ENCODE measurements at places on chromosomes 11 and 22.

DNA sequence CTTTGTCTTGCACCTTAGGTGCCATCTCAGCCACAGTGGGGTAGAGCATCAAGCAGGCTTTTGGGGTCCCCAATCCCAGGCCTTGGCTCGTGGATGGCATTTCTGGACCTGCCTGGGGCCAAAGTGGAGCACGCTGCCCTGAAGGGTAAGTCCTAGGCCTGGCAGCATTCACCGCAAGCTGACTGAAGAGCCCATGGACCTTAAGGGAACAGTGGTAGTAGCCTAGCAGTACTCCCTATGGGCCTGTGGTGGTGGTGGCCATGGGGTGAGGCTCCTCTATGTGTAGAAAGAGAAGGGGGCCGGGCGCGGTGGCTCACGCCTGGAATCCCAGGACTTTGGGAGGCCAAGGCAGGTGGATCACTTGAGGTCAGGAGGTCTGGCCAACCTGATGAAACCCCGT lies 36.9 kb downstream of the PIWIL3 start:
- DNase-seq: no peak

DNA sequence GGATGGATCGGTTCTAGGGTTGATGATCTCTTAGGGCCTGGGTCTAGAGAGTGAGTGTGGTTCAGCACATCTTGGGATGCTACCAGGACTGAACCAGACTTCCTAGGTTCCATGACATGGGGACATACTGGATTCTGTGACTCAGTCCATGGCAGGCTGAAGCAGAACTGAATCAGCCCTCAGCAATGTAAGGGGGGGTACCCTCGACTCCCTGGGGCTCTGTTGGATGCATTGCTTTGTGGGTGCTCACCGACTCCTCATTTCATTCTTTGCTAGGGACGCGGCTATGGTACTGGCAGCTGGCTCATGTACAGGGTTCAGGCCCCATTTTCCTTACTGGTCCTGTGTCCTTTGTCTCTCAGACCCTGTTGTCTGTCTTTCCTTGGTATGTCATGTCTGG lies 733 bp upstream of the GRAMD1B start:
- DNase-seq: no peak

DNA sequence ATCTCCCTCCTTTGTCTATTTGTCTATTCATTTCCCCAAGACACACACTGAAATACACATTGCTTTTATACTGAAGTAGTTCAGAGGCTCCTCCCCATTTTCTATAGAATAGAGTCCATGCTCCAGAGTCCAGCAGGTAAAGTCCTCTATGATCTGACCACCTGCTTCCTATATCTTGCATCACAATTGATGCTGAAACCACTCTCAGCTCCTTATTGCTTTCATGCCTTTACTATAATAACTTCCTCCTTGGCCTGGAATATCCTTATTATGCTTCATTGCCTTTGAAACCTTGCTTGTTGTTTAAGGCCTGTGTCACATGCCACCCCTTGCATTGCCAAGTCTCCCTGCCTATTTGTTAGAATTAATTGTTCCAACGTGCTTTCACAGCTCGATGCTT lies 12.6 kb downstream of the OR6Q1 start:
- DNase-seq: no peak

DNA sequence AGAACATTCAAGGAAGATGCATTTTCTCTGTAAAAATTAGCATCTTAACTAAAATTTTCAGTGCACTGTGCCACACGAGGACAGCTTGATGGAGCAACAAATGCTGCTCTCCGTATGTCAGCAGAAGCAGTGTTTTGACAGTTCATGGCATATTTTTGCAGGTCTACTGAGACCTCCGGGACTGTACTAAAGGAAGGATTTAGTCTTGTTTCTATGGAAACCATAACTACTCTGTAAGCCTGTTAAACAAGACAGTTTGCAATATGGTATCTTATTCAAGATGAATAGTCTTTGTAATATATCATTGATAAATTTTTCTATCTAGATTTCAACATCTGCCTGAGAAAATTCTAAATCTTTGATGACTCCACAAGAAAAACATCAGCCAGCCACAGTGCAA lies 184.0 kb upstream of the GUCY1A2 start:
- DNase-seq: no peak

Data from CD4-positive, alpha-beta T cell treated with Interleukin-15 for 1 hour (primary cell).